ENCODE measurements at places on chromosomes 2 and 18. TPM values are rescaled to one million over a fixed set of nuclear protein-coding genes. Genes with fewer than 3 reads are reported as not detected.

GRCh38 chr2:176638167-176639015, 369.1 kb downstream of the MTX2 start:
- DNase-seq = peak; percentile 69

DNA sequence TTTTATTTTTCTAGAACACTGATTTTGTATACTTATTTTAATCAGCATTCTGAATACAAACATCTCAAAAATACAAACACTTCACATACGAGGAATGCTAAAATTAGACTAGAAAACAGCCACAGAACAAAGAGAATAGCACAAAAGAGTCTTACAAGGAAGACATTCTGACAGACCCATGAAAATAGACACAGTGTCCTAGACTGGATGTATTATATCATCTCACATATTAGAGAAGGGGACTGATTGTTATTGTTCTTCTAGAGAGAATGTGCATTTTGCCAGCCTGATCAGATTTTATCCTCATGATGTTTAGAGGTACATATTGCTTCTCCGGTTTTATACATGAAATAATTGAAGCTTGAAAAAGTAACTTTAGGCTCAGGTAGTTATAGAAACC, 357.9 kb downstream of the DPP10 start:
- DNase-seq = no peak

Gene RAPGEF4
- 18.4 TPM for total RNA-seq

DNA sequence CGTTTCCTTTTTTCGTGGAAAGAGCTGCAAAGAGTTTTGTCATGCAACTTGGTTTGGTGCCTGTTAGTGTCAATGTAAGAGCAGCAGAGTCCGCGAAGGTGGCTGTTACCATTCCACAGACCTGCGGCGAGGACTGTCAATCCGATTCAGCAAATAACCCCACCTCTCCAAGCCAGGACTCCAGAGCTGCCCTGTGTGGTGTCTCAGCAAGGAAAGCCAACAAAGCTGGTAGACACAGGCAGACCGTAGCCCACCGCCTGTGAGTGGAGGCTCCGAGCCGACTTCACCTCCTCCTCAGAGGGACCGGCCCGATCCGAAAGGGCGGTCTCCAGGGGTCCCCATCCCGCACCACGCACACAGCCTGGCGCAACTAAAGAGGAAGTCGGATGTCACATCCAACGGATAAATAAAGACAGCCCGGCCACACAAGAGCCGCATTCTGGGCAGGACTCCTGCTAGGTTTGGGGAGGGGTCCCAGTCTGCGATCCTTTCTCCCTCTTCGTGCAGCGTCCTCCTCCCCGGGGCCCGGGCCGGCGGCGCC, 819 bp downstream of the ANKRD44 start:
- DNase-seq = peak; percentile 65

GRCh38 chr2:237590272-237591140, at the start of gene RAB17:
Gene RAB17, minus strand, starts transcription at chr2:237590734. Its CDS starts 4,580 bp downstream, at chr2:237586154.
- peak; percentile 95 for DNase-seq

Gene BMP10
- 4.5 TPM for total RNA-seq
